ENCODE measurements at places on chromosomes 3 and 15.

- DNase-seq = no peak
Measured at GRCh38 chr15:60819860-60820259, 340.9 kb upstream of the ICE2 start.

DNA sequence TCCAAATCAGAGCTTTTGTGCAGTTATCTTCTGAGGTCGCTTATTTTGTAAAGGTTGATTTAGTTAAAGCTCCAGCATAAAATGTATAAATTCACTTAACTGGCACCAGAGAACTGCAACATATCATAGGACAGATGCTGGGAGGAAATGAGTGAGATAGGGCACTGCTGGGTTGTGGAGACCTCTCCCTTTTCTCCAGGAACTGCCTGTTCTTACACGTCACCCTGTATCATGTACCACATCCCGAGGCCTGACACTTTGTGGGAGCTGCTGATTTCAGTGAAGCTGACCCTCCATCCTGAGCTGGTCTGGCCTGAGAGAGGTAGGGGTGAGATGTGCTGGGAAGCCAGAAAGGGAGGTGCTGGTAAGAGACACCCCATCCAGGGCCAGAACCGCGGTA, 213.8 kb upstream of the FEZF2 start:
- no peak for DNase-seq

DNA sequence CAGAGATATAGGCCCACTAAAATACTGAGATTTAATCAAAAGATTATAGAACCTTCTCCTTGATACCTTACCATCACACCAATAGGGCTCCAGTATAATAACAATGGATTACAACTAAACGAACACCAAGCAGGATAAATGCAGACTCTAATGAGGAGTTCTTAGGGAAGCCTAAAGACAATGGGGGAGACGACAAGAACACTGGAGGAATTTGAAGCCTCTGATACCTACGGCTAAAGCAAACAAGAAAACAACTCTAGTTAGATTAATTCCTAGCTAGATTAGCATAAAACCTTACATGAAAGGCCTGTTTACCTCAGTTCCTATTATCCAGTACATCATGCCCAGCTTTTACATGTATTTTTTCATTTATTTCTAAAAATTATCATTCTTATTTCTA, 35.1 kb downstream of the NGLY1 start:
- DNase-seq = no peak

GRCh38 chr15:29968099-29968894, 114.5 kb upstream of the GOLGA8J start:
- no peak for DNase-seq

- DNase-seq = no peak
Measured at GRCh38 chr3:72384602-72385001, 463.6 kb downstream of the SHQ1 start.

DNA sequence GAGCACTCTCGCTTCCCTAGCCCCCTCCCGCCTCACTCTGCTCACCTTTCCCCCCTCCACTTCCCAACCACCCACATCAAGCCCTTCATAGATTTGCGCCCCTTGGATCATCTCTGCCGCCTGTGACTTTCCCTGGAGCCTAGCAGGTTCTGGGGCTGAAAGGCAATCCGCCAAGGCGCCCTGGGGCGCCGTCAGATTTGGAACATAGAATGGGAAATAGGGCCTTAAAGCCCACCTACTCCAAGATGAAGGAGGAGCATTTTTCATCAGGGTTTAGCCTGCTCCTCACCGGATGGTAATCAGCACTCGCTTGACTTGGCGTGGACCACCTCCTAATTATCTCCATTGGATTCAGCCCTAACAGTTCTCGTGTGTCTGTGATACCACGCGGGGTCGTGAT, 1.3 kb downstream of the CPNE4 start:
- DNase-seq = no peak

DNA sequence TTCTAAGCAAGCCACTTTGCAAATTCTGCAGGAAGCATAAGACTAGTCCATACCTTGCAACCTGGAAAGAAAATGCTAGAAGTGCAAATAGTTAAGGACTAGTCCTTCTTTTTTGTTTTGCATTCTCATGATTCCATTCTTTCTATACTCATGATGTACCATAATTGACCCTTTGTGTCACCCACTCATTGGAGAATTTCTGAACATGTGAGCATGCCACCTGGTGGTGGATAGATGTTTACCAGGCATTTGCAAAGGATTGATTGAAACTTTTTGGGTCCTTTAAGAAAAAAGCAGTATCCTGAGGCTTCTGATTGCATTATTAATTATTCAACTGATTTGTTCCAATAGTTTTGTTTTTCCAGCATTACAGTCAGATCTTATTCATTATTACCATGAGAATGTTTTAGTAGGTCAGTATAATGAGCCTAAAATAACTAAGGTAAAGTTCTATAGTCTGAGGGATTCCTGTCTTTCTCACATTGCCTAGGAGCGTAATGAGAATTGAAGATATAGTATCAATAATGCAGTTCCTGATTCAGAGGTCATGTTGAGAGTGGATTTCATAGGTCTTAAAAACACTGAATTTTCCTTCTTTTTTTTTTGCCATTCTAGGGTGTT, 20.2 kb upstream of the DIPK2A start:
- DNase-seq = peak; percentile 30

GRCh38 chr3:99634881-99635280, 3.5 kb upstream of the COL8A1 start:
- DNase-seq = no peak

- no peak for DNase-seq
Measured at GRCh38 chr3:17013050-17013449, 128.3 kb downstream of the PLCL2 start.
